Fibroblast of skin of left quadriceps (primary cell): ENCODE measurements at places on chromosomes 3 and 15.

DNA sequence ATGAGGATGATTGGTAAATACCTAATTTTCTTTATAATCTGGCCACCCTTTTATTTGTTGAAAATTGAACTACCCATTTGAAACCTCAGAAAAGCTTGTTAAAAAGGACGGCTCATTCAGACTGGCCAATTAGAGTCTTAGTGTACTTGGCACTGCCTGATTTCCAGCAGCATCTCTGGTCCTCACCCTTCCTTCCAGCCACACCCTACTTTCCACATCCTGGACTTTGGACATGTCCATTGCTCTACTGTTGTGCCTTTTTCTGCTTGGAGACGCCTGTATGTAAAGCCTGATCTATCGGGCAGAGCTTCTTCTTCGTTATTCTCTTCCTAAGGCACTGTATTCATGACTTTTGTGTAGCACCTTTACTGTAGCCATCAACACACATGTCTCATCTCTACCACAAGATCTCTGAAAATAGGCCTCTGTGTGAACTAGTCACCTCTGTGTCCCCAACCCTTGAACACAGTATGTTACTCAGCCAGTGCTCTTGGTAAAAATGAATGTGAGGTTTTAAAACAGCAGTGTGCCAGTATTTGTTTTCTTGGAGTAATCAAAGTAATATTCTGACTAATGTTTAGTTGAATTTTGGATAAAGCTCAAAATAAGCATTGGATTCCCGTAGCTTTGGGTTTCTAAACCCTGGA lies 6.8 kb downstream of the RBM5 start:
- no peak for DNase-seq

GRCh38 chr3:131526801-131527347 lies 24.1 kb upstream of the MRPL3 start:
- peak; percentile 29 for DNase-seq

DNA sequence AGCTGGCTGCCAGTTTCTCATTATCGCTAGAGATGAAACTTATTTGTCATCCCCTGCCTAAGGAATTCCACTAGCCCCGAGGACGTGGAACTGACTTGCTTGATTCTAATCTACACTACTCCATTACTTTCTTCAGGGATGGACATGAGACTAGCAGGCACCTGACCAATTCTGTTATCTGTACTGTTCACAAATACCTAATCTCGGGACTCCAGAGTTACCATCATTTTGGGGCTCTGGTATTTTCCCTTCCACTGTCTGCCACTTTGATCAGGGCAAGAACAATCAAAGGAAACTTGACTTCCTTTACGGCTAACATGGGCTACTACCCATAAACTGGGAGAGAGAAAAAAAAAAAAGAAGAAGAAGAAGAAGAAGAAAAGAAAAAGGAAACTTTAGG lies 27.8 kb downstream of the BMF start:
- DNase-seq = no peak

DNA sequence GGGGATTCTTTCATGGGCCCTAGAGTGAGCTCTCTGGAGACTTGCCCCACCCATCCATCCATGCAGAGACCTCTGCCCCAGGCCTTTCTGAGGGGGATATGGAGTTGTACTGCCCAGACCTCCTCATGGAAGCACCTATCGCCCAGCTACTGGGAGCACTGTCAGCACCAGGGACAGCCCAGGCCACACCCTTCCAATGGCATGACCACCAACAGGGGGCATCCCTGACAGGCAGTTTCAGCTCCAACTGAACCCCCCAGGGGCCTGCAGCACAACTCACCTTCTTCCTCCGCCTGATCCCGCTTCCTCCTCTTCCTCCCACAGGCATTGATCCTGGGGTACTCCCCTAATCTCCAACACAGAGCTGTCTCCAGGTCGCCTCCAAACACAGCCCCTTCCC lies 21.8 kb downstream of the MRPS11 start:
- no peak for DNase-seq

DNA sequence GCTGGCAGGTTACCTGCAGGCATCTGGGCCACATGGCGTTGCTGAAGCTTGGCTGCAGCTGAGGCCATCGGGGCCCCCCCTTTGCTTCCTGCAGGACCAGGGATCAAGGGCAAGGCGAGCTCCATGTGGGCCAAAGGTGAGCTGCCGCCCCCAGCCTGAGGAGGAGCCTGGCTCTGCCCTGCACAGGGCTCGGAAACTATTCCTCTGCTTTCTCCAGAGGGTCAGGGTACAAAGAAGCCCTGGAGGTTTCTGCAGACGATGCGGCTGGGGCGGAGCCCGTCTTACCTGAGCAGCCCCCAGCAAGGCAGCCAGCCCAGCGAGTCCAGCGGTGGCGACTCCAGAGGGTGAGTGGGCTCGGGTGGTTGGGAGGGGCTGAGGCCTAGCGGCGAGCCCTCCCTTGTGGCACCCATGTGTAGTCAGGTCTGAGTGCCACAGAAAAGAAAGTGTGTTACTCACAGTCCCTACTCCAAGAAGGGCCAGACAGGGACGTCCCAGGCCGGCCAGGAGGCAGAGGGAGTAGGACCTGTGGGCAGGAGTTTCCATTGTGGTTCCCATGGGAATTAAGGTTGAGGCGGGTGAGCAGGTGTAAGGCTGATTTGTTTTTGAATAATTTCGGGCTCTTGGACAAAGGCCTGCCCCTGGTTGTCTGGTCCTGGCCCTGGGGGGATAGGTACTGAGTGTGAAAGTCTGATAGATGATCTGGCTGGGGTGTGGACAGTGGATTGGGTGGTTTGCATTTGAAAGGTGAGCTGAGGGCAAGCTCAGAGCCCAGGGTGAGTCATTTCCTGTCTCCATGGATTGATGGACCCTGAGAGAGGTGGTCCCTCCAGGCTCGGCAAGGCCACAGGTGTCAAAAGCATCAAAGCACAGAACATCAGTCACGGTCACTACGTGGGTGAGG lies 25.4 kb downstream of the CFAP100 start:
- no peak for DNase-seq

DNA sequence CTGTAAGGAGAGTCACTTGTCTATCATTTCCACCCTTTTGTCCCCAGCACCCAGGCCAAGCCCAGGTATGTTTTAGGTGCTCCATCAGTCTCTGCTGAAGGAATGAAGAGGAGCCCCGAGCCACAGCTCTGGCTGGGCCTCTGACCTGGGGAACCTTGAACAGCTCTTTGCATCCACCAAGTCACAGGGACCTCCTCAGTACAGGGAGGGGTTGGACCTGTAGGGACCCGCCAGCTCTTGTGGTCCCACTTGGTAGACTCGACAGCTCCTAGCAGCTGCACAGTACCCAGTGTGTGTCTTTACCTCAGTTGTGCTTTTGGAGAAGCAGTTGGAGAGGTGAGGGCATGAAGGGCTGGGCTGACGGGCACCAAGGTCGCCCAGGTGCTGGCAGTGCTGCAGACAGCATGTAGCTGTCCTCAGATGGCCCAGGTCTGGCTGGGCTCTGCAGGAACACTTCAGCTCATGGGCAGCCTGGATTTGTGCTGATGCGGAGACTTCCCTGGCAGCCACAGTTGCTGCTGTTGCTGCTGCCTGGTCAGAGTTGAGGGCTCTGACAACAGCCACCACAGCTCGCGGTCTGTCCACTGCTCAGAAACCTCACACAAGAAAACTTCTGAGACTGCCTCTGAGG lies 123.6 kb downstream of the CACNA1D start:
- no peak for DNase-seq

GRCh38 chr3:47491777-47492176 lies 16.0 kb upstream of the SCAP start:
- DNase-seq = no peak

DNA sequence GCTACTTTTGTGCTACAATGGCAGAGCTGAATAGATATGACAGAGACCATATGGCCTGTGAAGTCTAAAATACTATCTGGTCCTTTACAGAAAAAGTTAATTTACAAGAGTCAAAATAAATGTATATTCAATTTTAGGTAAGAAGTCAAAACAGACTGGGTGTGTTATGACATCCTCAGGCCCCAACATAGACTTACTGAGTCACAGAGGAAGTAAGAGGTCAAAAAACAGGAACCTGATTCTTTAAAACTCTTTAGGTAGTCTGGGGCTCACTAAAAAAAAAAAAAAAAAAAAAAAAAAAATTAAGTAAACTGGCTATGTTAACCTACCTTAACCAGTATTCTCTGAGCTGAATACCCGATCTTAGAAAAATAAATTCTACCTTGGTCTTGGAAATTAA lies 13.1 kb downstream of the DNAAF4 start:
- no peak for DNase-seq

- no peak for DNase-seq
These were observed 26.4 kb upstream of the TSPAN3 start for GRCh38 chr15:77097248-77097721.

- DNase-seq = no peak
These were observed 96.2 kb upstream of the TRPM1 start for GRCh38 chr15:31197497-31198414.

DNA sequence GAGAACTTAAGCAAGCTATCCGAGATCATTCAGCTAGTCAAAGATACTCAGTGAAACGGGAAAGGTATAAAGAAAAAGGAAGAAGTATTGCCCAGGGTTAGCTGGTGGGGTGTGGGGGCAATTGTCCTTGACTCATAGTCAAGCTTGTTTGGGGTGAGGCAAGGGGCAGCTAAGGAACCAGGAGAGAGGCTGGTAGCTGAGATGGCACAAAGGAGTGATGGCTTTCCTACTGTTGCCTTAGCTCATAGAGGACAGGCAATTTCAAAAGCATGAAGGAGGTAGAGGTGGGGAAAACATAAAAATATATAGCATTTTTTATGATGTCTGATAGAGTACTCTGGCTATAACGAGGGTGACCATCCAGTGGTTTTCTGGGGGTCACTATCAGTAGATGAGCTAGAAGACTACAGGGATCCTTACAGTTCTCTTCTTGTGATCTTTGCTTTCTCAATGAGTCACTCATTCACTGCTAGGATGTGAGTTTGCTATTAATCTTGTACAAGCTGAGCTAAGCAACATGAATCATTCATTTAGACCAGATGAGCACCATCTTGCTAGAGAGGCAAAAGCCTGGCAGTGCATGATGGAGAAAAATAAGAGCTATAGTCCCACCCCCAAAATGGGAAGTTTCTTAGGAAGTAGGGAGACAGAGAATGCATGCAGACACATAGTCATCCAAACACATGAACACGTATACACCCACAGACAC lies 207.1 kb upstream of the PFN2 start:
- DNase-seq = peak; percentile 62

GRCh38 chr3:57805674-57806073 lies 49.6 kb downstream of the SLMAP start:
- peak; percentile 35 for DNase-seq

- no peak for DNase-seq
These were observed 157.4 kb upstream of the PFN2 start for GRCh38 chr3:150128126-150128525.

DNA sequence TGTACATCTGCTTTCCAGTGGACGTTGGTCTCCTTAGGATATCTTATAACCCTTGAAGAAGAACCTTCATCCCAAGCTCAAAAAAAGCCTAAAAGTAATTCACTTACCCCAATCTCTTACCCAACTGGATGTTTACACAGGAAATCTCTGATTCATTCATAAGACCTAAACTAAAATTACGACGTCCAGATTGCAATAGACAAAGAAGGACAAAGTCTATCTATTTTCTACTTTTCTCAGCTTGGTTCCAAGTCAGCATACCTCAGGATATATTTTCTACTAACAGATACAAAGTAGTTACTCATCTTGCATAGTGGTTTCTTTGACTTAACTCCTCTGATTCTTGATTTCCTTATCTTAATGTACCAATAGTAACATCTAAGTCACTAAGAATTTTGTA lies 669.9 kb downstream of the OTOL1 start:
- no peak for DNase-seq

DNA sequence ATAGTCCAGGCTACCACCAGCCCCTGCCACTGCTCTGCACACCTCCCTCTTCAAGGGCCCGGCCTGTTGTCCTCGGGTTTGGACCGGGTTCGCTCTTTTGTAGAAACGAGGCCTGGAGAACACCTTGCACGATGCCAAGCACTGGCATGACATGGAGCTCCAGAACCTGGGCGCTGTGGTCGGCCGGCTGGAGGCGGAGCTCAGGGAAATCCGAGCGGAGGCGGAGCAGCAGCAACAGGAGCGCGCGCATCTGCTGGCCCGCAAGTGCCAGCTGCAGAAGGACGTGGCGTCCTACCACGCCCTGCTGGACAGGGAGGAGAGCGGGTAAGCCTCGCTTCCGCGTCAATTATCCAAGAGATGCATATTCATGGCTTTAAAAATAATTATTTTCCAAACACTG lies 72.4 kb downstream of the BFSP2 start:
- DNase-seq = no peak
